ENCODE measurements at places on chromosomes 1 and 21. TPM values are rescaled to one million over a fixed set of nuclear protein-coding genes. Genes with fewer than 3 reads are reported as not detected.
A peak's percentile ranks its signal among the peaks of the same experiment; 100 is the strongest.

- no peaks in the 10 kb centered on the region for H3K4me1 ChIP-seq
- peaks cover 18% of the 10 kb centered on the region for H3K27me3 ChIP-seq
- no peak overlapping the region for H3K27ac ChIP-seq
- H3K36me3 ChIP-seq, result no peaks in the 10 kb centered on the region
- DNase-seq, result no peak
- no peak overlapping the region for H3K4me3 ChIP-seq
These were observed 258.3 kb upstream of the KAZN start for GRCh38 chr1:14340002-14340785.

DNA sequence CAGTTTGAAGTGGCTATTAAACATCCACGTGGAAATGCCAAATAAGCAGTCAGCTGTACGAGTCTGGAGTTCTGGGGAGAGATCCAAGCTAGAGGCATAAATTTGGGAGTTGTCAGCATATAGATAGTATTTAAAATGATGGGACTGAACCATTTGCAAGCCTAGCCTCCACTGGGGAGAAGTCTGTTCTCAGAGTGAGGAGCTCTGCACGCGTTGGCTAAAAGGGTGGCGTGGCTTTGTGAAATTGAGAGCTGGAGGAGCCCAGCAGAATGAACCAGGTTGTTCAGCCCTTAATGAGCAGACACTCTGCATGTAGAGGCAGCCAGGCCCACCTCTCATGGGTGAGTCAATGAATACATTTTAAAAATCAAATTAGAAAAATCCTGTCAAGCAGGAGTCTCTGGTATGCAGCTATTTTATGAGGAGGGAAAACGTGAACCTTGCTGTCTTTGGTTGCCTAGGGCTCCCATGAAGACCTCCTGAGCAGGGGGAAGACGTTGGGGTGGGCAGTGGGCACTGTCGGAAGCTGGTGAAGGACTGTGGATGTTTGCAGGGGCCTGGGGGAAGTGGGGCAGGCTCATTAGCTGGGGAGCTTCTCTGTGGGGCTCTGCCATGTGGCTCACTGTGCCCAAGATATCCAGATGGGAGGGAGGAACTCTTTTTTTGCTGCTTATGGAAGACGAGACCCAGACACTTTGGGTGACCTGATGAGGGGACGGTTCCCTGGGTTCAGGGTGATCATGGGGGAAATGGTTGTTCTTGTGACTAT is 18.8 kb downstream of the TMCC2 start:
- H3K4me3 ChIP-seq, result no peak overlapping the region
- no peak for DNase-seq
- H3K27me3 ChIP-seq, result peaks cover 7% of the 10 kb centered on the region

DNA sequence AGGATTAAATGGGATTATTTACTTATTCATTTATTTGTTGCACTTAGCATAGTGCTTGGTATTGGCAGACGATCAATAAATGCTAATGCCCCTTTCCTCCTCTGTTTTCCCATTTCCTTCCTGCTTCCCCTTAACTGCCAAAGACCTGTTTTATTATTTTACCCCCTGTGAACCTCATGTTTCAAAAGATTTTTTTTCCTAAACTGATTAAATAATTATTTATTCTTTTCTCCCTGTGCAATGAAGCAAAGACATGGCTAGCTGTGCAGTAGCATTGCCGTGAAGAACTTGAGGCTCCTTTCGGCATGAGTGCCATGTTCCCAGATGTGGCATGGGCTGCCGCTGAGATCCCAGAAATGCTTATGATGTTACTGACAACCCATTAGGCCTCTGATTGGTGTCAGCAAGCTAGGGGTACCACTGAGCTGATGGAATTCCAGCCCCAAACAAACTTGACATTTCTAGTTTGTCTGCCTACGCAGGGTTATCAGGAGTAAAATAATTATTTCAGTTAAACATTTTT is 266.4 kb upstream of the TMEM51 start:
- no peak overlapping the region for H3K27ac ChIP-seq
- no peaks in the 10 kb centered on the region for H3K36me3 ChIP-seq
- DNase-seq, result no peak
- peaks cover 2% of the 10 kb centered on the region for H3K4me1 ChIP-seq

DNA sequence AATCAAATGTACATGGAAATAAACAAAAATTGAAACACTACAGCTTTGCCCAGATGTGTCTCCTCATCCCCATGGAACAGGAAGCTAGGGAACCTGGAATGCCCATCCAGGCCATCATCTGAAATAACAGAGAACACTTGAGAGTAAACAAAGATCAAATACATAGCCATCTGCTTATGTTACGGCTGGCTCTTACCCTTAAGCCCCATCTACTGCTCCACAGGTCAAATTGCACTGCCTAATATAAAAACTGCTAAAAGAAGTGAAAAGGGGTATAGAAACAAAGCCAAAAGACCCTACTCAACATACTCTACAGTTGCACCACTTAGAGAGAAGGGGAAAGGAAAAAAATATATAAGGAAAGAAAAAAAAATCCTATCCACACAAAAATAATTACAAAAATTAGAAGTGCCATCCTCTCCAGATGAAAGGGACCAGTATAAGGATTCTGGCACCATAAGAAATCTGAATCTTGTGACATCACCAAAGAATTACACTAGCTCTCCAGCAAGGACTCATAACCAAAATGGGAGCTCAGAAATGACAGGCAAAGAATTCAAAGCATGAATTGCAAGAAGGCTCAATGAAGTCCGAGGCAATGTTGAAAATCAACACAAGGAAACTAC is 26.9 kb downstream of the OR6Y1 start:
- no peak overlapping the region for H3K4me3 ChIP-seq
- no peaks in the 10 kb centered on the region for H3K4me1 ChIP-seq
- DNase-seq, result no peak
- peaks cover 9% of the 10 kb centered on the region for H3K36me3 ChIP-seq
- H3K27me3 ChIP-seq, result peaks cover 75% of the 10 kb centered on the region

DNA sequence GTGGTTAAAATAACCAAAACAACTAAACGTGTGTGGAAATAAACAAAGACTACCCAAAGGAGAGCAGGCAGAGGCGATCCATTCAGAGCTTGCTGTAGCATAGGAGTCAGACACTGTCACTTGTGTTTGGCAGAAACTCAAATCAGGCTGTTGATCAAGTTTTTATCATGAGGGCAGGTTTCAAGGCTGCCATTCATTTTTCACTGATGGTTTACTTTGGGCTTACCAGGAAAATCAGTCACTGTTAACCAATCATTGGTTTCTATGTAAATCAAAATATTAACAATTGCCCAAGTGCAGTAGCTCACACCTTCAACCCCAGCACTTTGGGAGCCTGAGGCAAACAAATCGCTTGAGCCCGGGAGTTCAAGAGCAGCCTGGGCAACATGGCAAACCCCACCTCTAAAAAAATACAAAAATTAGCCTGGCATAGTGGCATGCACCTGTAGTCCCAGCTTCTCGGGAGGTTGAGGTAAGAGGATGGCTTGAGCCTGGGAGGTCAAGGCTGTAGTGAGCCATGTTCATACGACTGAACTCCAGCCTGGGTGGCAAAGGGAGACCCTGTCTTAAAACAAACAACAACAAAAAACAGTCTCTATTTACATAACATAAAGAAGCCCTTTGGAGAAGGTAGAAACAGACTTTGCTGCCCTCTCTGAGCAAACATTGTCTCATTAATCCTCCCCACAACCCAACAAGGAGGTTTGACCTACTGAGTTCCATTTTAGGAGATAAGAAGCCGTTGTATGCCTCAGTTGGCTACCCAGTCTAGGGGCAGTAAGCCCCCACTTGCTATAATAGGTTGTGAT is 21.1 kb upstream of the ETS2 start:
- no peak for DNase-seq
- H3K4me3 ChIP-seq, result no peak overlapping the region
- H3K4me1 ChIP-seq, result no peaks in the 10 kb centered on the region

GRCh38 chr1:98323388-98323787 is 338.1 kb upstream of the SNX7 start:
- H3K27ac ChIP-seq, result no peak overlapping the region
- H3K36me3 ChIP-seq, result no peaks in the 10 kb centered on the region
- H3K27me3 ChIP-seq, result no peaks in the 10 kb centered on the region
- H3K4me1 ChIP-seq, result peaks cover 13% of the 10 kb centered on the region
- peak overlapping the region; percentile 3 for H3K4me3 ChIP-seq
- DNase-seq, result no peak

DNA sequence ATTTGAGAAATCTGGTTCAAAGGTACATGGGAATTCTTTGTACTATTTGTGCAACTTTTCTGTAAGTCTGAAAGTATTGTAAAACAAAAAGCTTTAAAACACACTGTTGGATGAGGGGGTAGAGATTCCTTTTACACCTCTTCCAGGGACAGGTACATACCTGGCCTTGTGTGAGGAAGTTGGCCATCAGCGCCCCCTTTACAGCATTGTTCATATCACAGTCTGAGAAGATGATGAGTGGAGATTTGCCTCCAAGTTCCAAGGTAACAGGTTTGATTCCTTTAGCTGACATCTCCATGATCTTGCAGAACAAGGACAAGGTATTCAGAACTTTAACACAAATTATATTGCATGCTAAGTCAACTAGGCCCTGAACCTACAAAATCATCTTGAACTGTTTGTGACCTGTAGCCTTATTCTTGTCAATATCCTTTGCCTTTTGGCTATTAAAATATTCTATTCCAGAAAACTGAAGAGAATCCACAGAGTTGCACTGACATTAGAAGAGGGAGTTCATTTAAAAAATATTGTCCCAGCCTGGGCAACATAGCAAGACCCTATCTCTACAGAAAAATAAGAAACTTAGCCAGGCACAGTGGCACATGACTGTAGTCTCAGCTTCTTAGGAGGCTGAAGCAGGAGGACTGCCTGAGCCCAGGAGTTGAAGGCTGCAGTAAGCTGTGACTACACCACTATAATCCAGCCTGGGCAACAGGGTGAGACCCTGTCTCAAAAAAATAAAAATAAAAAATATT is 18.9 kb downstream of the ALDH9A1 start:
- H3K27me3 ChIP-seq, result no peaks in the 10 kb centered on the region
- peak overlapping the region; percentile 53 for H3K27ac ChIP-seq
- no peak overlapping the region for H3K4me3 ChIP-seq
- DNase-seq, result no peak
- H3K4me1 ChIP-seq, result peaks cover 12% of the 10 kb centered on the region

GRCh38 chr1:234398849-234399381 is 25.7 kb downstream of the COA6 start:
- no peaks in the 10 kb centered on the region for H3K27me3 ChIP-seq
- peak overlapping the region; percentile 74 for H3K27ac ChIP-seq
- H3K4me1 ChIP-seq, result peaks cover 43% of the 10 kb centered on the region
- H3K36me3 ChIP-seq, result peaks cover 5% of the 10 kb centered on the region

DNA sequence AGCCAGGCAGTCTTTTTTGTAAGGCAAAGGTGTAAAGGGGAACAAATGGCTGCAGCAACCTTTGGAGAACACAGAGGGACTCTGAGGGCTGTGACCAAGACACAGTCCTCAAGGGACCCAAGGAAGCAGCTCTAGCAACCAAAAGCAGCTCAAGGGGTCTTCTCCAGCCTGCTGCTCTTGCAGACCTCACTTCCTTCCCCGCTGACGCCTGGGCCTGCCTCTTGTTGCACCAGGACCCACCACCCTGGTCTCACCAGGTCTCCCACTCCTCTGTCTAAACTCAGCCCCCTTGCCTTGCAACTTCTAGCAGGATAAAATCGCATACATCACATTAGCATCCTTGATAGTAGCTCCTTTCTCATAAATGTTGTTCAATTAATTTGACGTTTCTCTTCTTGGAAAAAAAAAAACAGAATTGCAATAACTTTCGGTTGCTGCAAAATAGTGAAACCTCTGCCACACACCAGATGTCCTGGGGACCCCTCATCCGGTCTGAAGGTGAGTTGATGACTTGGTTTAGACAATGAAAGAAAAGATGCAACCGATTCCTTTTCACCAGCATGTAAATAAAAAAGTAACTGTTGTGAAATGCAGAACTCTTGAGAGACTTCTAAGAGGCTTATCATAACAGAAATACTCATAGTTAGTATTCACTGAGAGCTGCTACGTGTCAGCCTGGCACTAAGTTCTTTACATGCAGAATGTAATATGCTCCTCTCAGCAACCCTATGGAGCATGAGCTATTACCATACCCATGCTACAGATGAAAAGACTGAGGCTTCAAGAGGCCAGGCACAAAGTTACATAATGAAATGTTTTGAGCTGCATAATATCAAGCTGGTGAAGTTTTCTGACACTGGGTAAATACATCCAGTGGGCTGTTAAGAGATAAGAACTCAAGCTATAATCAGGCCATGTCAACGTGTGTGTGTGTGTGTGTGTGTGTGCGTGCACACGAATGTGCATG is 58.5 kb downstream of the UMODL1 start:
- no peaks in the 10 kb centered on the region for H3K36me3 ChIP-seq
- H3K4me3 ChIP-seq, result no peak overlapping the region
- no peaks in the 10 kb centered on the region for H3K4me1 ChIP-seq
- peaks cover 15% of the 10 kb centered on the region for H3K27me3 ChIP-seq

DNA sequence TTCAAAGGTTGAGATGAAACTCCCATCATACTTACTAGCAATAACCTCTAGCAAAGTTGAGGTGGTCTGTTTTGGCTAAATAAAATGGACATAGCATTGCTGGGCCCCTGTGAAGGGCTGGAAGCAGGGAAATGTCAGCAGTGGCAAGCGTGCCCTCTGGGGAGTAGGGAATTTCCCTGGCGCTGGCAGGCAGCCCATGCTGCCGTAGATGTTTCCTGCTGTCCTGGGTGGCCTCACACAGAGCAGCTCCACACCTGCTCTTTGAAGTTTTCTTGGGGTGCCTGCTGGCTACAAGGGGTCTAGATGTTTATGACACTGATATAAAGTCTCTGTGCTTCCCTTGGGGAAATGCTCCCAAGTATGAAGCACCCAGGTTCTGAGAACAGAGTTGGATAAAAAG is 30.2 kb downstream of the ADARB1 start:
- H3K36me3 ChIP-seq, result no peaks in the 10 kb centered on the region
- peak overlapping the region; percentile 67 for H3K4me3 ChIP-seq
- H3K4me1 ChIP-seq, result peaks cover 40% of the 10 kb centered on the region

Gene RCAN1
- 3.2 TPM for total RNA-seq

Gene SPOCD1
- total RNA-seq, result 0.30 TPM

Gene LORICRIN
- not detected for total RNA-seq

Gene LAMC1
- total RNA-seq, result 0.83 TPM

Gene CD5L
- not detected for total RNA-seq

Measured in T-helper 17 cell (primary cell).